IMR-90 (cell line): ENCODE measurements at places on chromosomes 12 and 14. TPM values are rescaled to one million over a fixed set of nuclear protein-coding genes. Genes with fewer than 3 reads are reported as not detected.

DNA sequence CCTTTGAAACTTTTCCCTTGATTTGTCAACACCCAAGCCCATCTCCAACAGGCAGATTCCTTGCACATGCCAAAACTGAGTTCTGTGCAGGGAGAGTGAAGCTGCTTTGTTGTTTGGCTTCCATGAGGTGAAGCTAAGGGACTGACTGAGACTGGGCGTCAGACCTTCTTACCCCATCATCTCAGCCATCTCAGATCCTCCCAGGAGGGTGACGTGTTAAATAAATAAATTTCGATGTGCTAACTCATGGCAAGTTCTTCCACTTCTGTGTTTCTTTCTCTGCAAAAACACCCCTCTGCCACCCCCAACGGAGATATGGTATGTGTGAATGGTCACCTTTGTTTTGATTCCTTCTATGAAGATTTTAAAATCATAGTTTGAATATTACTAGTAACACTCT, 17.8 kb downstream of the UTP20 start:
- H3K27ac ChIP-seq: no peak overlapping the region
- no peak overlapping the region for H3K4me3 ChIP-seq

DNA sequence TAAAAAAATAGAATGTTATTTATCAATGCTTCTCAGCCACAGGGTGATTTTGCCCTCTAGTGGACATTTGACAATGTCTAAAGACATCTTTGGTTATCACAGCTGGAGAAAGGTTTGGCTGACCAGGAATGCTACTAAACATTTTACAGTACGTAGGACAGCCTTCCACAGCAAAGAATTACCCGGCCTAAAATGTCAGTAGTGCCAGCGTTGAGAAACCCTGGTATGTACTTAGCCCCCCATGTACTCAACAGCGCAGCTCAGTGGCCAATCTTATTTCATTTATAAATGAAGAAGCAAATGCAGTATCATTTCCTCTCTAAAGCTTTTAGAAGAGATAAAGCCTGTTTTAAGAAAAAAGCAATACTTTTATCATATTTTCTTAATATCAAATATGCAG, 5.8 kb downstream of the MARK3 start:
- H3K36me3 ChIP-seq: no peaks in the 10 kb centered on the region
- H3K27ac ChIP-seq: no peak overlapping the region
- peaks cover 17% of the 10 kb centered on the region for H3K4me1 ChIP-seq
- no peak overlapping the region for H3K4me3 ChIP-seq
- DNase-seq: peak; percentile 87

DNA sequence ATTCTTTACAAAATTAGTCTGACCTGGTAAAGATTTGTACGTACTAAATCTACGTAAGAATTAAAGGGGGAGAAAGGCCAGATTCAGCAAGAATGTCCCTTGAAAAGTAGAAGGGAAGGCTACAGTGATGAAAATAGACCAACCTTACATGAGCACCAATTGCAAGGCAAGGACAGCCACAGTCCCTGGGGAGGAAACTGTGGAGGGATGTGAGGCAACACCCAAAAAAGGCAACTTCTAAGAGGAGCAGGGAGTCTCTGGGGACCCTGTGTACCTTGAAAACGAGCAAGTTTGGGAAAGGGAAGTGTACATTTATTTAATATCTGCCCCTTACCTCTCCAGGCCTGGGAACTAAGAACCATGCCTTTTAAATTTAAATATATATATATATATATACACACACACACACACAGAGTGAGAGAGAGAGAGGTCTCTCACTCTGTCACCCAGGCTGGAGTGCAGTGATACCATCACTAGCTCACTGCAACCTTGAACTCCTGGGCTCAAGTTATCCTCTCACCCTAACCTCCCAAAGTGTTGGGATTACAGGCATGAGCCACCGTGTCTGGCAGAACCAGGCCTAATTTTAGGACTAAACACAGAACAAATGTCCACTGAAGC, 56.4 kb downstream of the TMCC3 start:
- DNase-seq: no peak
- no peaks in the 10 kb centered on the region for H3K36me3 ChIP-seq
- no peak overlapping the region for H3K27ac ChIP-seq
- no peaks in the 10 kb centered on the region for H3K4me1 ChIP-seq

DNA sequence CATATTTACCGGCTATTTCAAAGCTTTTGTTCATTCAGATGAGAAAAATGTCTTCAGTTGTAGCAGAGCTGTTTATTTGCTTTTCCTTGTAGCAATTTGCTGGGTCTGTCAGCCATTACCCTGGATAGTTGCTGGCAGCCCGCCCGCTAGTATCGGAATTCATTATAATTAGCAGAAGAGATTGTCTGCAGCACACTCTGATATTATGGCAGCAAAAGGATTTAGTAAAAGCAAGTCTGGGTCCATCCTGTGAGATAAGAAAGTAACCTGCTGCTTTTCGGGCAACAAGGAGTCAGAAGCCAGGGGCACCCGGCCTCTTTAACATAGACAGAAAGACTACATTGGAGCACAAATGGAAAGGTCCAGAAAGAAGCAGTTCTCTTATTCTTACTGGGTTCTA, 6.1 kb upstream of the SLC35E3 start:
- H3K27me3 ChIP-seq: no peaks in the 10 kb centered on the region
- H3K36me3 ChIP-seq: peaks cover 12% of the 10 kb centered on the region
- H3K27ac ChIP-seq: no peak overlapping the region
- no peak overlapping the region for H3K4me3 ChIP-seq
- no peaks in the 10 kb centered on the region for H3K4me1 ChIP-seq

DNA sequence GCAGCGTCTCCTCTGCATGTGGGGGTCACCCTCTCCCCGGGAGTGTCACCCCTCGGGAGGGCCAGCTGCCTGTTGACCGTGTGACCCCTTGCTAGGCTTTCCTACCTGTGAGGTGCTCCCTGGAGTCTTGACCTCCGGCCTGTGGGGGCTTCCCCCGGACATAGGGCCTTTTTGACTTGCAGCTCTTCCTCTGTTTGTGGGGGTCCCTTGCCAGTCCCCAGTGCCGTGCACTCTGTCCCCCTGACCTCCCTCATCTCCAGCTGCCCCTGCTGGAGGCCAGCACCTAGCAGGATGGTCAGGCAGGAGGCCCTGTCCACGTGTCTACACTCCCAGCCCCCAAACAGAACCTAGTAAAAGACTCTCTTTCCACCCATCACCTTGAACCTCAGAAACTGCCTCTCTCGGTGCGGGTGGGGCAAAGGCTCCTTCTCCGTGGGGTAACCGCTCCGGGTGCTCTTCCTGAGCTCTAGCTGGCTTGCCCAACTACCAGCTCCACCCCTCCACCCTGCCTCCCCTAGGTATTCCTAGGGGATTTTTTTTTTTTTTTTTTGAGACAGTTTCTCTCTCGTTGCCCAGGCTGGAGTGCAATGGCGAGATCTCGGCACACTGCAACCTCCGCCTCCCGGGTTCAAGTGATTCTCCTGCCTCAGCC, 810 bp downstream of the AACS start:
- H3K4me1 ChIP-seq: peaks cover 3% of the 10 kb centered on the region
- peak overlapping the region; percentile 42; the same call in 1 of the 2 replicates for H3K27ac ChIP-seq
- DNase-seq: no peak
- no peaks in the 10 kb centered on the region for H3K27me3 ChIP-seq
- H3K36me3 ChIP-seq: peaks cover 9% of the 10 kb centered on the region; the same call in 1 of the 2 replicates
- H3K4me3 ChIP-seq: peak overlapping the region; percentile 90

DNA sequence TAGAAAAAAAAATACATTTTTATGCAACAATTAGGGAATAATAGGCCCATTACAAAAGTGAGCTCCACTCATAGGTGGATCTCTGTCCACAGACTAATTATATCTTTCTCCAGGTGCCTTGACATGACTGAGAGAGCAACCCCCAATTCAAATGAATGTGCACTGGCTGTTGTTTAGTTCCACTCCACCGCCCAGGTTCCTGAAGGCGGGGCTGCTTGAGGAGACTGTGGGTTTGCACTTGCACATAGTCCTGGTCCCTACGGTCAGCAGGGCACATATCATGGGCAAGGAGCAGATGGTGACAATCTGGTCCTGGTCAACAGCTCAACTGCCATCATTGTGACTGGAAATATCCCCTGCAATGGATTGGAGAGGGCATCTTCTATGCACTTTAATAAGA, 195.6 kb upstream of the PWP1 start:
- H3K27me3 ChIP-seq: no peaks in the 10 kb centered on the region
- no peaks in the 10 kb centered on the region; the same call in 1 of the 2 replicates for H3K4me1 ChIP-seq
- no peaks in the 10 kb centered on the region for H3K36me3 ChIP-seq

The NRXN3 gene
- polyA plus RNA-seq: 23.3 and 25.1 TPM in 2 replicates

- no peaks in the 10 kb centered on the region for H3K4me1 ChIP-seq
- peaks cover 2% of the 10 kb centered on the region; the same call in 1 of the 2 replicates for H3K27me3 ChIP-seq
- no peaks in the 10 kb centered on the region for H3K36me3 ChIP-seq
- H3K4me3 ChIP-seq: no peak overlapping the region
- no peak overlapping the region for H3K27ac ChIP-seq
- DNase-seq: peak; percentile 69
Observed at GRCh38 chr12:66693901-66694513, 15.1 kb upstream of the GRIP1 start.

- no peak overlapping the region for H3K4me3 ChIP-seq
- DNase-seq: no peak
- peaks cover 25% of the 10 kb centered on the region; the same call in 1 of the 2 replicates for H3K36me3 ChIP-seq
- peaks cover 29% of the 10 kb centered on the region for H3K4me1 ChIP-seq
- peak overlapping the region; percentile 42 for H3K27ac ChIP-seq
Observed at GRCh38 chr12:124411953-124412645, 117.2 kb downstream of the RFLNA start.

DNA sequence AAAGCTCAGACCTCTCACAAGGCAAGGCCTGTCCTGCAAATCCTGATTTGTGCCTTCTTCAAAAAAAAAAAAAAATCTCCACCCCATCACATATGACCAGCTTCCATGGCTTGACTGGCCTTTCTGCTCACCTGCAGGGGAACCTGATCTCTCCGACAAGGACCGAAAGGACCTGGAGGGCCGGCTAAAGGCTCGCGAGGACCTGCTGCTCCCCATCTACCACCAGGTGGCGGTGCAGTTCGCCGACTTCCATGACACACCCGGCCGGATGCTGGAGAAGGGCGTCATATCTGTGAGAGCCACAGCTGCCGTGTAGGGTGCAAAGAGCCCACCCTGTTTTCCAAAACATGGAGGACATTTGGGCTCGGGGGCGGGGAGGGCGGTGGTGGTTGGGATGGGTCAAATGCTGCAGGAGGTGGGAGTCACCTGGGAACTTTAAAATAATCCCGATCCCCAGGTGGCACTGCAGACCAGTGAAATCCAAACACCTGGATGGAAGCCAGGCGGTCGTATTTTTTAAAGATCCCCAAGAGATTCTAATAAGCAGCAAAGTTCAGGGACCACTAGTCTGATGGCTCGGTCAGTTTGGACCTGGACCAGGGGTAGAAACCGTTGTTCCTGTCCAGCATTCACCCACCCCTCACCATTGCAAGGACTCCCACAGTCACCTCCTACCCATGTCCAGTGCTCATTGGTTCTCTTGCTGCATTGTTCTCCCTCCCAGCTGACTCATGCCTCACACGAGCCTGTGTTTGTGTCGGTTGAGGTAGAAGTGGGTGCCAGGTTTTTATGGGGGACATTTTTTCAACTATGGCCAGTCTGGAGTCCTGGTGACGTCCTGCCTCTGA, 44.8 kb downstream of the FOXN4 start:
- no peak overlapping the region for H3K4me3 ChIP-seq
- peak; percentile 41 for DNase-seq
- no peaks in the 10 kb centered on the region for H3K27me3 ChIP-seq
- no peak overlapping the region for H3K27ac ChIP-seq

- no peaks in the 10 kb centered on the region for H3K27me3 ChIP-seq
- H3K27ac ChIP-seq: no peak within 1 kb of the TSS
- H3K4me3 ChIP-seq: no peak within 1 kb of the TSS
- no peaks in the 10 kb centered on the region for H3K4me1 ChIP-seq
- no peak for DNase-seq
Observed at GRCh38 chr12:130162267-130162666, at the start of gene FZD10. Gene FZD10 (plus strand): TSS chr12:130162464. CDS start chr12:130162943, 479 bp downstream.

The SIX6 gene
- polyA plus RNA-seq: not detected in 2 replicates

GRCh38 chr12:13437541-13437940, 241.0 kb downstream of the EMP1 start:
- no peaks in the 10 kb centered on the region for H3K27me3 ChIP-seq
- no peaks in the 10 kb centered on the region for H3K36me3 ChIP-seq
- no peak for DNase-seq
- no peaks in the 10 kb centered on the region for H3K4me1 ChIP-seq
- H3K27ac ChIP-seq: no peak overlapping the region

GRCh38 chr12:103929784-103930033, 501 bp upstream of the HSP90B1 start:
- peak overlapping the region; percentile 51 for H3K4me3 ChIP-seq
- H3K4me1 ChIP-seq: peaks cover 5% of the 10 kb centered on the region
- peak overlapping the region; percentile 92 for H3K27ac ChIP-seq
- no peak for DNase-seq
- H3K27me3 ChIP-seq: no peaks in the 10 kb centered on the region
- peaks cover 7% of the 10 kb centered on the region for H3K36me3 ChIP-seq

DNA sequence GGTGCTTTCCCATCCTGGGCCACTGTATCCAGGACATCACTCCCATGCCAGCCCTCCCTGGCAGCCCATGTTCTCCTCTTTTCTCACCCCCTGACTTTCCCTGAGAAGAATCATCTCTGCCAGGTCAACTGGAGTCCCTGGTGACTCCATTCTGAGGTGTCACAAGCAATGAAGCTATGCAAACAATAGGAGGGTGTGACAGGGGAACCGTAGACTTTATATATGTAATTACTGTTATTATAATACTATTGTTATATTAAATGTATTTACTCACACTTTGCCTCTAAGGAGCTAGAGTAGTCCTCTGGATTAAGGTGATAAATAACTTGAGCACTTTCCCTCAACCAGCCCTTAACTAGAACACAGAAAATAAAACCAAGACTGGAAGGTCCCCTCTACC, 9.2 kb downstream of the ZNF219 start:
- no peak overlapping the region for H3K27ac ChIP-seq
- H3K36me3 ChIP-seq: peaks cover 42% of the 10 kb centered on the region
- DNase-seq: no peak
- peaks cover 22% of the 10 kb centered on the region for H3K4me1 ChIP-seq
- no peaks in the 10 kb centered on the region for H3K27me3 ChIP-seq

DNA sequence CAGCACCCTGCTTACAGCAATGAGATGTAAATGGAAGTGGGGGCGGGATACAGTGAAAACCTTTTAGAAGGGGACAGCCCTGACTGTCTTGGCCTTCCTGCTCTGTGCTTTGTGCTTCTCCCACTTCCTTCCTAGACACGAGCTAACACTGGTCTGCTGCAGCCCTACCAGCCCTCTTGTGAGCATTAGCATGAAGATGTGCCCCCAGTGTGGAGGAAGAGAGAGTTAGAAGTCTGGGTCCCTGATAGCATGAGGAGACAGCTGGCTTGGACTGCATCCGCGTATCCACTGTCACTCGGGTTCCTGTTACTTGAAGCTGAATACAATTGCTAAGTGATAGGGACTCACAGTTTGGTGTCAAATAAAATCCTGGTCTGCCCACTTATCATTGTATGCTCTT, 248.1 kb upstream of the SOX5 start:
- peaks cover 10% of the 10 kb centered on the region for H3K4me1 ChIP-seq
- no peaks in the 10 kb centered on the region for H3K27me3 ChIP-seq
- no peak overlapping the region; the same call in 1 of the 2 replicates for H3K27ac ChIP-seq
- H3K36me3 ChIP-seq: no peaks in the 10 kb centered on the region
- H3K4me3 ChIP-seq: no peak overlapping the region

GRCh38 chr14:97039717-97040363, 242.7 kb downstream of the VRK1 start:
- no peaks in the 10 kb centered on the region for H3K27me3 ChIP-seq
- no peaks in the 10 kb centered on the region for H3K36me3 ChIP-seq
- H3K27ac ChIP-seq: no peak overlapping the region
- H3K4me1 ChIP-seq: no peaks in the 10 kb centered on the region
